LoVo (cell line): ENCODE measurements at places on chromosomes 2 and 18.

- DNase-seq = no peak
Observed at GRCh38 chr18:63142594-63143225, 176.9 kb downstream of the BCL2 start.

- DNase-seq = no peak
Observed at GRCh38 chr2:127559454-127559853, 24.0 kb downstream of the MYO7B start.

- DNase-seq = peak; percentile 23
Observed at GRCh38 chr18:73980289-73980979, 167.2 kb downstream of the FBXO15 start.

GRCh38 chr2:173667415-173667814 lies 297.8 kb downstream of the SP3 start:
- no peak for DNase-seq

DNA sequence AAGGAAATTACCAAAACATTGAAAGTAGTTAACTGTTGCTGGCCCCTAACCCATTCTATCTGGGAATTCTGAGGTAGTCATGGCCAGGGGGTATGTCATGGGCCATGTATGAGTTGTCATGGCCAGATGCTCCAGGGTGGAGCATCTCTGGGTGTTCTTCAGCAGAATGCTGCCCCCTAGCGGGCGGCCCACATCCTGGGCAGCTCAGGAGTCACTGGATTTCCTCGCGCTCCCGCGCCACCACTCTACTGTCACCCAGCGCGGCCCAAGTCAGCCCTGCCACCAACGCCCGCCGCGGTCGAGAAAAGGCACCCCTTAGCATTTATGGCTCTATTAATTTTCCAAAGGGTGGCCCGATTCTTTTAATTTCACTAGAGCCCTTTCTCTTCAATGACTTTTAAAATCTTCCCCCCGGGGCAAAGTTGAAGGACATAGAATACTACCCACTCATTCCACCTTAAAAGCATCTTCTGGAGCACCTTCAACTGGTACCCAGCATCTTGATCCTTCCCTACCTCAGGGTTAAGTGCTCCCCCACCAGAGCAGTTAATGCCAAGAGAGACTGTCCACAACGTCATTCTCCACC lies 41.6 kb downstream of the PKDCC start:
- DNase-seq = peak; percentile 72

DNA sequence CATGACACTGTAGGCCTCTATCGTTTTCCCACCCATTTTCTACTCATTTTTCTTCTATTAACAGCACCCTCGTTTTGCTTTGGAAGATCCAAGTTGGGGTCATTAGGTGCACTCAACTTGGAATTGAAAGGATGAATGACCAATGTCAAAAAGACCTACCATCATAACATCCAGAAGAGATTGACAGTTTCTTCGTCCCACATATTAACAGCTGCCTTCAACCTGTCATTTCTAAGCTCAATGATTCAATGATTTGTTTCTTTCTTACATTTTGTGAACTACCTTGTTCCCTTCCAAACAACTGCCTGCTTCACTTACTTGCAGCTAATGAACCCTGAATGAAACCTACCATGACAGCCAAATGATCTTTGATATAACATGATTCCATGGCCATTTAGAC lies 224.0 kb upstream of the KCNH7 start:
- no peak for DNase-seq

- no peak for DNase-seq
Observed at GRCh38 chr2:24985511-24985910, 13.8 kb upstream of the DNAJC27 start.

- no peak for DNase-seq
Observed at GRCh38 chr2:200930947-200931626, 32.4 kb downstream of the ORC2 start.

GRCh38 chr2:127672341-127673224 lies 2.7 kb downstream of the LIMS2 start:
- DNase-seq = no peak

DNA sequence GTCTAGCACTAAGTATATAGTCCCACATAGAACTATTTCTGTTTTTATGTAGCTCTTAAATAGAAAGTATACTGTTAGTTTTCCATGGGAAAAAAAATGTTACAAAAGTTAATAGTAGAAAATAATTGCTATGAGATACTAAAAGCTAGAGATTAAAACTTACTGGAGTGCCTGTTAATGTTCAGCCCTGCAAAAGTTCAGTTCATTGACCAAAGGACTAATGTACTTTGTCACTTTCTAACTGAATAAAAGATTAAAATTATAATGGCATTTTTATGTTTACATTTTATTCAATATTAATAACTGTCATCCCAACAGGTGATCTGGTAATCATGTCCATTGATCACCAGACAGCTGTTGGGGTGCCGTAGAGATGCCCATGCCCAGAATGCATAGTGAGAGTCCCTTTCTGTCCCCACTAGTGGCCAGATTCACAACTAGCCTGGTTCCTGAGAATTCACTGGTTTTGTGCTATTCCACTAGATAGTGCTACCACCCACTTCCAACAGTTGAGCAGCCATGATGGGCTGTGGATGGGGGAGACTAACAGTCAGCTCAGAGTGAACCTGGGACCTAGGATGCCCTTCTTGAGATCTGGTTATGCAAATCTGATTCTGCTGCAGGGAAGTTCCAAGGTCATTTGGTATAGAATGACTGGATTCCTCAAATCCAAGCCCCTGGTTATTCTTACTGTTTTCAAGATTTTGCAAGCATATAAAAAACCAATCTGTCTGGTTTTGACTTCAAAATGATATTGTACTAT lies 57.8 kb downstream of the AFTPH start:
- DNase-seq = no peak

- no peak for DNase-seq
Observed at GRCh38 chr2:236661061-236661761, 91.6 kb downstream of the ACKR3 start.

- no peak for DNase-seq
Observed at GRCh38 chr18:40283560-40283959, 1671.5 kb upstream of the PIK3C3 start.

GRCh38 chr2:178860551-178860950 lies 53.3 kb upstream of the TTN start:
- DNase-seq = no peak

- no peak for DNase-seq
Observed at GRCh38 chr2:38030635-38031355, 45.2 kb downstream of the CYP1B1 start.

GRCh38 chr2:216405588-216405987 lies 6.7 kb upstream of the SMARCAL1 start:
- DNase-seq = no peak

- no peak for DNase-seq
Observed at GRCh38 chr2:237757616-237758015, 41.0 kb upstream of the RBM44 start.

DNA sequence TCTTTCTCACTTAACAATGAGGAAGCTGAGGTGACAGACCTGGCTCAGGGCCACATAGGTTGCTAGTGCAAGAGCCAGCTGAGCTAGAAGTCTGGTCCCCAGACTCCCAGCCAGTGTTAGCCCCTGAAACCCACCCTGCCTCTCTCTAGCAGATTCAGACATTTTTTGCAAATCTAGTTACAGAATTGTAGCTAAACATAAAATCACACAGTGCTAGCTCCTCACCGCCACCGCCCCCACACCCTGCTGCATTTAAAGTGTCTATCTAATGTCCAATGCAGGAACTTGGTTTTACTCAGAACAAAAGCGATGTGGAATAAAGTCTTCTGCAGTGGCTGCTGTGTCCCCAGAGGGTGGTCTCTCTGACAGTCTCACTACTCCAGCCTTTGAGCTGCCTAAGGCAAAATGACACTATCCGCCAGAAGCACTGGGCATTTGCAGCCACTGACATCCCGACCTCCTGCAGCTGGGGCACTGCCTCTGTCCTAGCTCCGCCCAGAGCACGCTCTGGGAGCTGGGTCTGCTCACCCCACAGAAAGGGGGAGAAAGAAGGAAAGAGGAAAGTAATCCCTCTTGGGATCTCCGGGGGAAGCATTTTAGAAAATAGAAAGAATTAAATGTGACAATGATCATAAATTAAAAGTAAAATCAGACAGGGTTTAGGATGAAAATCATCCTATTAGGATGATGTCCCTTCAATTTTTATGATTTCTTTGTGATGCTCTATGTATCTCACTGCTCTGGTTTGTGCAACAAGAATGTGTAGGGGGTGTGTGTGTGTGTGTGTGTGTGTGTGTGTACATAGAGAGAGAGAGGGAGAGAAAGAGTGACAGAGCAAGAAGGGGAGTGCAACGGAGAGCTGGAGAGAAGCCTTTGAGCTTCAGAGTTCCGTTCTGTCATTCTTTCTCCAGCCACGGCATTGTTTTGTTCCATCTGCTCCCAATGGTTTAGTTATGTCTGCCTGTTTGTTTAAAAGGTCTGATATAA lies 50.5 kb upstream of the ST8SIA3 start:
- no peak for DNase-seq

DNA sequence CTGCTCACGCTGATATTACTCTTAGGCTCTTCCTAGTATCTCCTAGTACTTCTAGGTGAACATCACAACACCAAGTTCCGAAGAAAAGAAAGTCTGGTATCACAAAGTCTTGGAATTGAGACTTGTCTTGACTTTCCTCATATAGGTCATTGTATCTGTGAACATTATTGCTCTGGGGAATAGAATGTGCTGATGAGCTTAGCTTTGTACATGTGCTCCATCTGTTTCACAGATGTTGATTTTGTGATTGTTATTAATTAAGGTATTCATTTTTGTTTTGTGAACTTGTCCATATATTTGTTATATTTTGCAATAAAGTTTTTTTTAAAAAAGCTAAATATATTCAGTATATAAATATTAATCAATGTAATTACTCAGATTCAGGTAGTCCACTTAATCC lies 111.7 kb downstream of the BABAM2 start:
- DNase-seq = no peak

DNA sequence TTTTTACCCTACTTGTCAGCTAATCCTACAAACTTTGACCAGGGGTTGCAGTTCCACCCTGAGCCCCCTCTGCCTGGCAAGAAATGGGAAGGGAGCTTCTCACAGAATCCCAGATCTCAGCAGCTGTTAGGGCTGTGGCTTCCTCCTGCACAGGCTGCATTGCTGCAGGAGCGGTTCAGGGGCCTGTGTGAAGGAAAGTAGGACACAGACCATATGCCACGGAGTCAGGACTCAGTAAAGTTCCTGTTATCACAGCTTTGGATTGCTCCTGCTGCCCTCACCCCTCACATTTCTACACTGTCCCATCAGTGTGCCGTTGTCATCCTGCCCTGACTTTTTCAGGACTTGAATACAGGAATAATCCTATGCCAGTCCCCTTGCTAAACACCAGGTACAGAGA lies 62.8 kb upstream of the SP3 start:
- no peak for DNase-seq

DNA sequence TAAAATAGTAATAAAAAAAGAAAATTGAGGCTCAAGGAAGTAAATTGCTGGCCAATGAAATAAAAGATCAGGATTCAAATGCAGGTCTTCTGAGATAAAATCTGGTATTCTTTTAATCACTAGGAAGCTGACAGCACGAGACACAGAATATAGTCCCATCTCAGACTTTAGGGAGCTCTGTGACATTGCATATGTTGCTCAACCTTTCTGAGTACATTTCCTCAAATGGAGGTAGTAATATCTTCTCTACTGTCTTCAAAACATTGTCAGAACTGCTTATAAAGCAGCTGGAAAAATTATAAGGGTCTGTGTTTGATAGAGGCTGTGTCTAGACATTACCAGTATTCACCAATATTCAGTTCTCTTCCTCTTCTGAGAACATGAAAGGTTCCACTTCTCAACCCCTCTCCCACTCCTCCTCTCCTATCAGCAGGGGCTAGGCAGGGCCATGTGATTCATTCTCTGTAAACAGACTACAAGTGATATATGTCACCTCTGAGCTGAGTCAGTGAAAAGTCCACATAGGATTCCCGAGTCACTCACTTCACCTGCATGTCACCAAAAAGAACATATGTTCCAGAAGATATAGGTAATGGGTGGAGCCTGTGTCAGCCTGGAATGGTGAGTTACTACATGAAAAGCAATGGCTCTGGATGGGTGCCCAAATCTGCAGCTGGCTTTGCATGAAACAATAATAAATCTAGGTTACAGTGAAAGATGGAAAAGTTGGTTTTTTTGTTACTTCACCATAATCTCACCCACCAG lies 7.1 kb downstream of the KCNE4 start:
- peak; percentile 29 for DNase-seq

DNA sequence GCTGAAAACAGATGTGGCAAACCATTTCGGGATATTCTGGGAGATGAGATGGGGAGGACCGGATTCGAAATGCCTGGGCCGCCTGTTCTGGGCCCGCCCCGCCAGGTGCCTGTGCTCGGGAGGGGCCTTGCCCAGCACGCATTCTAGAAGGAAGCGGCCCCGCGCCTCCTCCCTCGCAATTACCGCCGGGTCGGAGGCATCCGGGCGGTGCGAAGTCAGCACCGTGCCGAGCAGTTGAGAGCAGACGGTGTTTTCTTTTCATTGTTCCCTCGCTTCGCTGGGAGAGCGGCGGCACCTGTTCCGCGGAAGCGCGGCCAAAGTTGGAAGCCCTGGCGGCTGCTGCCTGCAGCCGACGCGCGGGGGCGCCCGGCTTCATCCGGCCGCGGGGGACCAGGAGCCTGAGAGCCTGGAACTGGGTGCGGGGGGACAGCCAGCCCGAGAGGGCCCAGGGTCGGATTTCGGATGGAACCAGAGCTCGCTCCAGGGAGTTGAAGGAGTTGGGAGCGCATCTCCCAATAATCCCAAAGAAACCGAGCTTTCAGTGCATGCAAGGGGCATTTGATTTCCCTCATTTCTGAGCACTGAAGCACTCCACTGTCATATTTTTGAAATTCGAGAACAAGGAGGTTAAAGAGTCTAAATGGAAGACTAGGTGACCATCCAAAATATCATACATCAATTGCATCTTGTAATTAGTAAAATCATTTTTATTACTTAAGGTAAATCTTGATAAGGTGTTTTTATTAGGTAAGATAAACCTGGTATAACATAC lies 241.8 kb upstream of the RAB12 start:
- DNase-seq = peak; percentile 14

DNA sequence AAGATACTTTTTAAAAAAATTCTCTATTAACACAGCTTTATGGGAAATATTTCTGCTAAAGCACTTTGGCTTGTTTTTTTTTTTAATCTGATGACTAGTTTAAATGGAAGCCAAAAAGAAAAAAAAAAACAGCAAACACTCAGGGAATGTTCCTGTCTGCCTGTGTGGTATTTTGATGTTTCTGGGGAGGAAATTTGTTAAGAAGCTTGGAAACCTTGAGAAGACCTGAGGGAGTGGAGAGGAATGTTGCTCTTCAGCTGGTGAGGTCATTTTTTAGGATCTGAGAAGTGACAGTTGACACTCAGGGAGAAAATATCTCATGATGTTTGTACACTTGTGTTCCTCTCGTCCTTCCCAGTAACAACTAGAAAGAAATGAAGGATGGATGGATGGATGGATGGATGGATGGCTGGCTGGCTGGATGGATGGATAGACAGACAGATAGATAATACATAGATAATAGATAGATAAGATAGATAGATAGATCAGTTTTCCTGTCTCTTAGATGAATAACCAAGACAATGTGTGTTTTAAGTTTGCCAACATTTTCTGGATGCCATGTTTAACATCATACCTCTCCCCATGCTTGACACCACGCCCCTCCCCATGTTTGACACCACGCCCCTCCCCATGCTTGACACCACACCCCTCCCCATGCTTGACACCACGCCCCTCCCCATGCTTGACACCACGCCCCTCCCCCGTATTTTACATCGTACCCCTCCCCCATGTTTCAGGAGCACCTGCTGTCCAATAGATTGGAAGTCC lies 84.8 kb downstream of the CTIF start:
- DNase-seq = no peak
